ENCODE measurements at places on chromosomes 3 and 15. TPM values are rescaled to one million over a fixed set of nuclear protein-coding genes. Genes with fewer than 3 reads are reported as not detected.

ANKRD34C gene
- total RNA-seq, result under 0.01 TPM

POPDC2 gene
- 3.0 TPM for total RNA-seq

SLC27A2 gene
- total RNA-seq, result 1.3 TPM

ISLR2 gene
- 0.19 TPM for total RNA-seq

FANCD2OS gene
- not detected for total RNA-seq

GOLGA8T gene
- total RNA-seq, result 0.19 TPM

POLQ gene
- total RNA-seq, result 7.9 TPM

DNA sequence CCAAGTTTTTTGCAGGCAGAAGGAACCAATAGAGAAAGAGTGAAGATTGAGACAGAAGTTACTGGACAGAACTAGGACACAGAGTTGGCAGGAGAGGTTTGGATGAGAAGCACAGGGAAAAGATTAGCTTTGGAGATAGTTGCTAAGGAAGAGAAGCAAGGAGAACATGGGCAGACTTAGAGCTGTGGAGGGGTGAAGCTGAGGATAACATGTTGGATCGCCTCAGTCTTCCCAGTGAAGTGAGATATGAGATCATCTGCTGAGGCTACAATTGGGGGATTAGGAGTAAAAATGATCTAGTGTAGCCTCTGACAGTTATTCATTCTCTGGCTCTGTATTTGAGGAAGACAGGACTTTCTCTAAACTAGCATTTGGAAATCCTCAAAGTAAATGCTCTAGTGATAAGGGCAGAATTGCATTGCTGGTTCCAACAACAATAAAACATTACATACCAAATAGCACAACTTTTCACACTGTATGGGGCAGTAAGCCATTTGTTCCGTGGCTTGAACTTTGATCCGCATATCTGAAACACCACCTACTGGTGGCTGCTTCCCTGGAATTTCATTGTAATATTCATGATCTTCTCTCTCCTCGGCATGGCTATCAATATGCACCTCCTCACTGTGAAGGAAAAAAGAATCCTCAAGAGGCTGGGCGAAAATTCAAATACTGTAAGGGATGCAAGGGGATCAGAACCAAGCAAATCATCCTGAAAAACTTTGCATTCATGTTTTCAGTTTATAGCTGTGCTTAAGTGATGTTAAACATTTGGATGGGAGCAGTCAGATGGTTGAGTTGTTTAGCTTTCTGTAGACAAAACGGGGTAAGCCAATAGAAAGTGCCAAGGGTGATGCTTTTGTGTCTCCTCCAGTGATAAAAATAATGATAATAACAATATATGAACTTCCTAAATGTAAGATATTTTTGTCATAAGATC, 22.2 kb upstream of the EID1 start:
- H3K27ac ChIP-seq, result no peak overlapping the region
- no peaks in the 10 kb centered on the region for H3K36me3 ChIP-seq
- H3K4me1 ChIP-seq, result no peaks in the 10 kb centered on the region

GRCh38 chr3:129613367-129613740, 6.9 kb upstream of the PLXND1 start:
- no peak overlapping the region for H3K27ac ChIP-seq
- H3K27me3 ChIP-seq, result no peaks in the 10 kb centered on the region
- no peak overlapping the region for H3K4me3 ChIP-seq
- no peaks in the 10 kb centered on the region for H3K4me1 ChIP-seq

DNA sequence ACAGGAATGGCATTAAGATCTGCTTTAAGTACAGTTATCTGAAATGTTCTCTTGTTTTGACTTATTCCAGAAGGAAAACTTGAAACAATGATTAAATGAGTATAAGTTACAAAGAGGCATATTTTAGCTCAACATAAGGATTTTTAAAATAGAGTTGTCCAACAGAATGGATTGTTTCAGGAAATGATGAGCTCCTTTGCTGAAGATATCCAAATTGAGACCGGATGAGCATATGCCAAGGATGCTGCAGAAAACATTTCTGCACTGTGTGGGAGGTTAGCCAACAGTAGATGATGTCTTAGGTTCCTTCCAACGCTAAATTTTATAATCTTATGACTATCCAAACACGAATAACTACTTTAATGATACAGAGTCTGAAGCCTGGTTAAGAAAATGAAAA, 226.5 kb upstream of the NANOGP8 start:
- H3K4me1 ChIP-seq, result no peaks in the 10 kb centered on the region
- no peak for DNase-seq
- no peak overlapping the region for H3K4me3 ChIP-seq
- H3K27ac ChIP-seq, result no peak overlapping the region

DNA sequence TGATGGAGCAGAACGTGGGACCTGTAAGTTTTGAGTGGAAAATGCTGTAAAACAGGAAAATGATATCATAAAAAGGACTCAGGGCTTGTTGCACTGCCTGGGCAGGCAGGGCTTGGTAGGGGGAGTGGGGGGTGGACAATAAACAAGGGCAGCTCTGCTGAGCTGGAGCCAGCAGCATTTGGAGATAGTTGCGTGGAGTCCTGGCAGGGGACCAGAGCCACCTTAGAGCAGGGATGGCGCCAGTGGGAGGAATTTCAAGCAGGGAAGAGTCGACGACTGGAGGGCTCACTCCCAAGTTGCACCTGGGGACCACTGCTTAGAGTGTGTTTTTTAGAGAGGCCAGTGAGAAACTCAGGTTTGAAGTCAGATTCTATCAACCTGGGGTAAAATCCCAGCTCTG, 22.7 kb upstream of the FRMD4B start:
- H3K4me3 ChIP-seq, result no peak overlapping the region
- no peak overlapping the region for H3K27ac ChIP-seq
- H3K36me3 ChIP-seq, result no peaks in the 10 kb centered on the region
- no peaks in the 10 kb centered on the region for H3K27me3 ChIP-seq
- H3K4me1 ChIP-seq, result peaks cover 5% of the 10 kb centered on the region

DNA sequence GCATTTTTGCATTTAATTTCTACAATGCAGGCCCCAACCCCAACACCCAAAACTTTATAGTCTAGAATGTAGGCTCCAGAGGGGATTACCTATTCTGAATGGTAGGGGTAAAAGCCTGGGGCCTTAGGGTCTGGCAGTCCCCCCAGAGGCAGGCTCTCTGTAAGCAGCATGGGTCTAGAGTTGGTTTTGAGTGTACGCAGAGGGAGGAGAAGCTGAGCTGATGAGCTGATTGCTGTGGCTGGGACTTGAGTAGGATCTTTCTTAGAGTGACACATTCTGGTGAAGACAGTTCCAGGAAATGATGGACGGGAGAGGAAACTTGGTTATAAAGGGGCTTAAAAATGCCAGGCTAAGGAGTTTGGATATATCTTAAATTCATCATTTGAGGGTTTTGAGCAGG, 2.1 kb downstream of the LPP start:
- no peaks in the 10 kb centered on the region for H3K27me3 ChIP-seq
- H3K4me3 ChIP-seq, result no peak overlapping the region
- no peak overlapping the region for H3K27ac ChIP-seq
- no peaks in the 10 kb centered on the region for H3K36me3 ChIP-seq
- DNase-seq, result no peak

DNA sequence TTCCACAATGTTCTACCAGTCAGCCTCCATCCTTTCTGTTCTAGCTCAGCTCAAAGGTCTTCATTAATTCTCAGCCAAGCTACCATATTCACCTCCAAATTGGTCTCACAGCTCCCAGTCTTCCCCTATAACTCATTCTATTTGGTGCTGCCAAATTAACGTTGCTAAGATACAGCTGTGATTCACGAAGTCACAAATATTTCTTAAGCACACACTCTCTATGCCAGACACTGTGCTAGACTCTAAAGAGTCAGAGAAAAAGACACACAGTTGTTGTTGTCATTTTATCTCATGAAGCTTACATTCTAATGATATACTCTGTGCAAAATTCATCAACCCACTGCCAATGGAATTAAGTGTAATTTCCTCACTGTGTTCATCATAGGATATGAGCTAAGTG, 102.8 kb downstream of the FRMD5 start:
- DNase-seq, result no peak
- H3K4me3 ChIP-seq, result no peak overlapping the region
- no peaks in the 10 kb centered on the region for H3K4me1 ChIP-seq
- no peaks in the 10 kb centered on the region for H3K27me3 ChIP-seq
- no peaks in the 10 kb centered on the region for H3K36me3 ChIP-seq
- no peak overlapping the region for H3K27ac ChIP-seq

- H3K27ac ChIP-seq, result no peak overlapping the region
- no peaks in the 10 kb centered on the region for H3K4me1 ChIP-seq
- H3K36me3 ChIP-seq, result no peaks in the 10 kb centered on the region
- DNase-seq, result no peak
- no peaks in the 10 kb centered on the region for H3K27me3 ChIP-seq
Measured at GRCh38 chr15:32106401-32107381, 76.4 kb downstream of the CHRNA7 start.

- no peak overlapping the region for H3K4me3 ChIP-seq
- no peaks in the 10 kb centered on the region for H3K36me3 ChIP-seq
- H3K27ac ChIP-seq, result no peak overlapping the region
- H3K4me1 ChIP-seq, result no peaks in the 10 kb centered on the region
Measured at GRCh38 chr3:34207806-34208205, 409.4 kb downstream of the PDCD6IP start.

GRCh38 chr3:153219146-153219545, 57.1 kb downstream of the RAP2B start:
- no peak for DNase-seq
- H3K27ac ChIP-seq, result no peak overlapping the region
- H3K27me3 ChIP-seq, result no peaks in the 10 kb centered on the region
- no peaks in the 10 kb centered on the region for H3K36me3 ChIP-seq
- H3K4me1 ChIP-seq, result peaks cover 10% of the 10 kb centered on the region
- no peak overlapping the region for H3K4me3 ChIP-seq

DNA sequence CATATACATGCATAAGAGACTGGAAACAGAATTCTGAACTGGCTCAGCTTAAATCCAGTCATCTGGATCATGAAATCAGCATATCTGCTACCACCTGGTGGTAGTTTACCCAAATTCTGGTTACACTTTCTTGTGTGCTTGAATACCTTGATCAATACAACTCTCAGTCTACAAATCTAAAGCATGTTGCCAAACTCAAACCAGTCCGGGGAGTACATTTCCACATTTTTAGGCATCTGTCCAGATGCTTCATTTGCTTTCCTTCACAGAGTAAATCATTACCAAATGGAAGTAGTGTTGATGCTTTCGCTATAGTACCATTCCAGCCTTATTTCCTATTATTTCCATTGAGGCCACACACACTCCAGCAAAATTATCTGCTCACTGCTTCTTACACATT, 126.4 kb downstream of the P2RY1 start:
- no peak overlapping the region for H3K27ac ChIP-seq
- no peaks in the 10 kb centered on the region for H3K27me3 ChIP-seq
- H3K4me1 ChIP-seq, result no peaks in the 10 kb centered on the region
- no peak for DNase-seq
- no peak overlapping the region for H3K4me3 ChIP-seq

GRCh38 chr3:37308247-37308646, 133.9 kb upstream of the LRRFIP2 start:
- H3K27me3 ChIP-seq, result no peaks in the 10 kb centered on the region
- no peak for DNase-seq
- H3K36me3 ChIP-seq, result peaks cover 3% of the 10 kb centered on the region
- no peaks in the 10 kb centered on the region for H3K4me1 ChIP-seq

DNA sequence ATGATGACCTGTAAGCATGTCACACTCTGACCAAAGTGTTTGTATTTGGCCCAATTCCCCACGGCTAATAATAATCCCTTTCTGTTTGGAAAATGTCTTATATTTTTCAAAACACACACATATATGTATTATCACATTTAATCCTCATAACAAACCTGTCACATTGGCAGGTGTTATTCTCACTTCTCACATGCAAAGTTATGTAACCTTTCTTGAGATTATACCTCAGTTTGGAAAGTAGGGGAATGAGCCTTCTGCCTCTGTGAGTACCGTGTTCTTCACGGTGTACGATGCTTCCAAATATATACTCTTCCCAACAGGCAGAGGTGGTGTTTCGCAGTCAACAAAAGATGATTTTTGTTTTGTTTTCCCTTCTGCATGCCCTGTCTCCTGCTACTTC, 205.6 kb downstream of the TP63 start:
- no peaks in the 10 kb centered on the region for H3K4me1 ChIP-seq
- DNase-seq, result no peak
- H3K27ac ChIP-seq, result peak overlapping the region; percentile 43
- no peaks in the 10 kb centered on the region for H3K27me3 ChIP-seq

DNA sequence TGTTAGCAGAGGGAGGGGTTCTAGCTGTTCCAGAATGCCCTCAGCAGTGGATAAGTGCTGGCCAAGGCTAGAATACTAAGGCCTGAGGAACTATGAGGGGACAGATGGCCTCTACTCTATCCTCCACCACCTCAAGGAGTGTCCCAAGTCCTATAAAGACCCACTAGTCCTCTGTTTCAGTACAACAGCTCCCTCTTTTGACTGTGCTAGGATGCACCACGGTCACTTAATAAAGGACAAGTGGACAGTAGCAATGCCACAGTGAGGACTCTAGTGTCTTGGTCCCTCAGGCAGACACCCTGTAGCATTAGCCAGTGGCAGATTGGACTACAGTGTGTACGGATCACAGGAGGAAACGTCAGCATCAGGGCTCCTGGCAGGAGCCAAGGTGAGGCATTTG, 171.8 kb upstream of the PROK2 start:
- H3K4me3 ChIP-seq, result no peak overlapping the region
- no peak overlapping the region for H3K27ac ChIP-seq
- DNase-seq, result no peak
- H3K4me1 ChIP-seq, result peaks cover 14% of the 10 kb centered on the region

DNA sequence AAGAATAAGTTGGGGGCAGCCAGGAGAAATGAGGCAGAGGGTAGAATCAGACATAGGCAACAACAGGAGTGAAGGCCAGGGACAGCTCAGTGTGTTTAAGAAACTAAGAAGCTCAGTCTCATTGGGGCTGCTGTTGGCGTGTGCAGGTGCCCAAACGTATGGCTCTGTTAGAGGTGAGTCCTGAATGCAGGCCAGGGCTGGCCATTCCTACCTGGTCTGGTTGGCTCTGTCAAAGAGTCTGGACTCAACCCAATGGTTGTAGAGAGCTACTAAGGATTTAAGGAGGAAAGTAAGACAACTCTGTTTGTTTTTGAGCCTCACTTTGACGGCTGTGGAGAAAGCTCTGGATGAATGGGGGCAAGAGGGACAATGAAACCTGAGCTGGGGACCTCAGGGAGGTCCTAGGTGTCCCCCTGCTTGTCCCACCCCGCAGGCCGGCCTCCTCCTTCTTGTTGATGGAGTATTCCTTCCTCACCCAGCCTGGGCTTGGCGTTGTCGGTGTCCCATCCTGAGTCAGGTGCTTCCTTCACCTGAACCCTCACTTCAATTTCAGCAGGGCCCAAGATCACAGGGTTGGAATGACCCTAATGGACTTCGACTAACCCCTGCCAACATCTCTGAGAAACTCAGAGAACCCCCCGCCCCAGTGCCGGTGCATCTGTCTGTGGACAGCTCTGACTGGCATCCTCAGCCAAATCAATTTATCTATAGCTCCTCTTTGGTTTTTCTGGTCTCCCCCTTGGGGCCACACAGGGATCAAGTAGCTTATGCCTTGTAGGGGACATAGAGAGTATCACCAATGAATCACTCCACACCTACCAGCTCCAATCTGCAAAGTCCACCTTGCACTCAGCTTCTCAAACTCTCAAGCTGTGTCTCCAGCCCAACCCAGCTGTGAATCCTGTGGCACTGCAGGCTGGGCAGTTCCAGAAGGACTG, 8.3 kb downstream of the ITGA11 start:
- H3K27me3 ChIP-seq, result no peaks in the 10 kb centered on the region
- H3K4me1 ChIP-seq, result no peaks in the 10 kb centered on the region
- H3K27ac ChIP-seq, result no peak overlapping the region
- no peak for DNase-seq
- no peaks in the 10 kb centered on the region for H3K36me3 ChIP-seq

- H3K4me1 ChIP-seq, result peaks cover 4% of the 10 kb centered on the region
- H3K27me3 ChIP-seq, result no peaks in the 10 kb centered on the region
- H3K27ac ChIP-seq, result no peak overlapping the region
- no peak for DNase-seq
Measured at GRCh38 chr3:33791477-33792166, 6.8 kb upstream of the PDCD6IP start.

All from thymus (tissue), 14 donors.